Right renal pelvis (tissue), 4 donors: ENCODE measurements at places on chromosomes 3 and 15. TPM values are rescaled to one million over a fixed set of nuclear protein-coding genes. Genes with fewer than 3 reads are reported as not detected.

DNA sequence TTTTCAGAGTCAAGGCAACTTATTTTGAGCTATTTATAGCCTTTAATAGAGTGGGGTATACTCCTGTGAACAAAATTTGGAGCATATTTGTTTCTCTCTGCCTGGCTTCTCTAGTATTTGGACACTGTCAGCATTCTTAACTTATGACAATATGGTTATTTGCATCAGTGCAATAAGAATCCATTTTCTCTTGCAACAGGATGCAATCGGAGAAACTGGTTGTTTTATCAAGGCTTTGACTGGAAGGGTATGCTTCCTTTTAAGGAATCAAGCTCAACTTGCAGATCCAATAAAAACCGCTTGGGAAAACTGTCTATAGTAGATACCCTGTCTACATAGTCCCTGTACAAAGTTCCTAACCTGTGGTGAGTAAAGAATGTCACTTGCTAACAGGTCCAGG, 106.7 kb downstream of the DPH6 start:
- DNase-seq: no peak

The TMEM266 gene
- polyA plus RNA-seq: 10.2 TPM

DNA sequence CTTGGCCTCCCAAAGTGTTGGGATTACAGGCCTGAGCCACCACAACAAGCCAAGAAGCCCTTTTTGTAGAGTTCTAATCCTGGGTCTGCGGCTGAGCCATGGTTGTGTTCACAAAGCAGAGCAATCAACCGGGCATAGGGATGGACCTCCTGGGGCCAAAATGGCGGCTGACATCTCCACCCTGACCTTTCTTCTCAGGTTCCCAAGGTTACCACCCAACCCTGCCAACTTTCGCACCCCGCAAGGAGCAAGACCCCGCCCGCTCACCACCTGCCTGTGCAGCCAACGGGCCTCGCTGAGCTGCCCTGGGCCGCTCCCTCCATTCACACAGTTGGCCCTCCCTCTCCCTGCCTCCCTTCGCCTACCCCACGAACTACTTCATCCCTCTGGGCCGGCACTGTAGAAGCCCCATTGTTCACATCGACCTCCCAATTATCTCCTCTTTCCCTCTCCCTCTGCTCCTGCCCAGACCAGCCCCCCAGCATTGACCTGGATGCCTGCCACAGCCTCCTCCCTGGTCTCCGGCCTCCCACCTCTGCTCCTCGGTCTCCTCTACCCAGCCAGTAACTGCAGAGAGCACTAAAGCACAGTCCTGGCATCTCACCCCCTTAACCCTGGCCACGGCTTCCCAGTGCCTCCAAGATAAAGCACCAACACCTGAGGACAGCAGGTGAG, 62.0 kb upstream of the TFRC start:
- DNase-seq: no peak

GRCh38 chr3:69309814-69310213, 76.1 kb downstream of the FRMD4B start:
- no peak for DNase-seq
